ENCODE measurements at places on chromosomes 3 and 15. TPM values are rescaled to one million over a fixed set of nuclear protein-coding genes. Genes with fewer than 3 reads are reported as not detected.

Gene FAM3D
- polyA plus RNA-seq, result 0.35 TPM

Gene ZNF385D
- 0.05 TPM for polyA plus RNA-seq

Gene C3orf33
- 2.9 TPM for polyA plus RNA-seq

Gene NOX5
- 6.7 TPM for polyA plus RNA-seq

Gene FEZF2
- polyA plus RNA-seq, result not detected

Gene GHRL
- polyA plus RNA-seq, result 6.6 TPM

Gene KCNMB3
- 7.3 TPM for polyA plus RNA-seq

Gene NR1I2
- 0.64 TPM for polyA plus RNA-seq

Measured in spleen (tissue), 13 donors.